Left cardiac atrium (tissue), 4 donors: ENCODE measurements at places on chromosomes 12 and 14. TPM values are rescaled to one million over a fixed set of nuclear protein-coding genes. Genes with fewer than 3 reads are reported as not detected.
A peak's percentile ranks its signal among the peaks of the same experiment; 100 is the strongest.

KERA gene
- total RNA-seq, result not detected

DNA sequence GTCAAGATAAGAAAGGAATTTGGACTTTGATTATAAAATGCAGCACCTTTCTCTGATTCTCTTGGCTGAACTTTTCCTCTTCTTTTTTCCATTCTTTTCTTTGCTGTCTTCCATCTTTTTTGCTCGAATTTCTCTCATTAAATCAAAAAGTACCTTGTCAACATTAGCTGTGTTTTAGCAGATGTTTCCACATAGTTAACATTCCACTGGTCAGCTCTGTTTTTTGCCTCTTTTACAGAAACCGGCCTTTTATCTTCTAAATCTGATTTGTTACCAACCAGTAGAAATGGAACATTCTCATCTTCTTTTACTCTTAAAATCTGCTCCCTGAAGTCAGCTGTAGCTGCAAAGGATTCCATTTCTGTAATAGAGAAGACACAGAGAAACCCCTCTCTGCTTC lies 71.1 kb upstream of the SYT1 start:
- no peak for DNase-seq

GRCh38 chr12:15280930-15281329 lies 41.4 kb upstream of the PTPRO start:
- DNase-seq, result no peak

GRCh38 chr14:81831128-81831820 lies 297.6 kb upstream of the SEL1L start:
- DNase-seq, result peak; percentile 49

BCDIN3D gene
- 2.9 TPM for total RNA-seq

DNA sequence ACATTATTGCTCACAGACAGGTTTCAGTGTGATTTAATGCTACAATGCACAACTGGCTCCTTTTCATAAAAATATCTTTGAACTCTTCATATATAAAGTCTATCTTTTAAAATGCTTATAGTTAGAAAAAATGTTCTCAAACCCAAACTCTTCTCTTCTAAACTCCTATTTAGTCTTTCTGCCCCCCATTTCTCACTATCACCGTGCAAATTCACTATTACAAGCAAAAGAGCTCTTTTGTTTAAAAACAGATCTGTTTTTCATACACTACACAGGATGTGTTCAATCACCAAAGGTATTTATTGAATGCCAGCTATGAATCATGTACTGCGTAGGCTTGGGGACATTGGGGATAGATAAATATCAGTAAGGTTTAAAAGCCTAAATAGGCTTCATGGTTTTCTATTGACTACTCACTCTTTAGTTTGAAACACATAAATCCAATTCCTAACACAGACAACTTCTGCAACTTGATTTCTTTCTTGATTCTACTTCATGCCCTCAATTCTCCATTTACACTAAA lies 692.3 kb downstream of the C12orf50 start:
- DNase-seq, result no peak

LALBA gene
- total RNA-seq, result not detected

PLCZ1 gene
- 0.59 TPM for total RNA-seq

CCDC175 gene
- total RNA-seq, result not detected

GRCh38 chr14:67963960-67964812 lies 144.6 kb downstream of the RAD51B start:
- DNase-seq, result no peak

GRCh38 chr14:61780125-61780524 lies 17.9 kb downstream of the SNAPC1 start:
- DNase-seq, result no peak

- DNase-seq, result no peak
Observed at GRCh38 chr14:90871605-90872233, 55.5 kb upstream of the TTC7B start.

DNA sequence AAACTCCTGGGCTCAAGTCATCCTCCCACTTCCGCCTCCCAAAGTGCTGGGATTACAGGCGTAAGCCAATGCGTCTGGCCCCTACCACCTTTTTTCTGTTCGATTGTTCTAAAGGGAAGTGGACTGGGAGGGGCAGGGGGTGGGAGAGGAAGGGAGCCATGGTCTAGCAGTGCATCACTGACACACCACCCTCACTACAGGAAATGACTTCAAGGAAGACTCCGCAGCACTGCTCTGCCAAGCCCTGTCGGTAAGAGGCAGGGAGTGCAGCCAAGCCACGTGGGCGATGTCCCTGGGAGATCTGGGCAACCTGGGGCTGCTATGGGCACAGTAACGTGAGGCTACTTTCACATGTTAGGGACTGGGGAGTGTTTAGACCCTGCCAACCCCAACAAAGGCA lies 18.0 kb downstream of the LRRC74A start:
- peak; percentile 87 for DNase-seq

GRCh38 chr12:69966839-69967238 lies 141.8 kb downstream of the MYRFL start:
- no peak for DNase-seq

FAM90A1 gene
- 0.16 TPM for total RNA-seq

CABP1 gene
- total RNA-seq, result 1.5 TPM
